ENCODE measurements at places on chromosomes 16 and 17. TPM values are rescaled to one million over a fixed set of nuclear protein-coding genes. Genes with fewer than 3 reads are reported as not detected.

GRCh38 chr17:77828749-77829539, 129.6 kb upstream of the TNRC6C start:
- no peak for DNase-seq
- H3K4me3 ChIP-seq: no peak overlapping the region
- peaks cover 5% of the 10 kb centered on the region for H3K4me1 ChIP-seq
- H3K27ac ChIP-seq: no peak overlapping the region

GRCh38 chr16:30645727-30646126, 5.0 kb upstream of the PRR14 start:
- H3K36me3 ChIP-seq: no peaks in the 10 kb centered on the region
- H3K27ac ChIP-seq: no peak overlapping the region
- DNase-seq: no peak
- no peaks in the 10 kb centered on the region for H3K27me3 ChIP-seq

The SLC12A3 gene
- not detected for total RNA-seq

DNA sequence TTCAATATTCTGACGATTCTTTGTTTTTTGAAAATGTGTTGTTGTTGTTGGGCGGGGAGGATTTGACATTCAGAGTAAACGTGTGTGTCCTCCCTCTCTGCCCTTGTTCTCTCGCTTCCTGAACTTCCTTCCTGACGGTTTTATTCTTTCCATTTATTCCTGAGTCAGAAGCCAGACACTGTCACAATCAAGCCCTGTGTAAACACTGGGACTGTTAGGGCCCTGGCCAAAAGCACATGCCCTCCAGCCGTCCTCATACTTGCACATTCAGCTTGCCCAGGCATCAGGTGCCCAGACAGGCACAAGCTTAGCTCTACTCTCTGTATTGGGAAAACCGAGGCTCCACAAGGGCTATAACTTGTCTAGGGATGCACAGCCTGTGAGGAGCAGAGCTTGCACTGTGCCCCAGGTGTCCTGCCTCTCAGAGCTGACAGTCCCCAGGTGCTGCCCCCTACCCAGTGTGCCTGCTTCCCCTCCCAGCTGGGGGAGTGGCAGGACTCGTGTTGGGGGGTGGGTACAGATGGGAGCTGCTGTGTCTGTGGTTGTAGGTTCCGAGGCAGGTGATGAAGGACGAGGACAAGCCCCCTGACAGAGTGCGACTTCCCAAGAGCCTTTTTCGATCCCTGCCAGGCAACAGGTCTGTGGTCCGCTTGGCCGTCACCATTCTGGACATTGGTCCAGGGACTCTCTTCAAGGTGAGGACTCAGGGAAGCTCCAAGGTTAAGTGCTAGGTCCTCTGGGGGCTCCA, 9.7 kb downstream of the ADGRG3 start:
- DNase-seq: no peak
- no peaks in the 10 kb centered on the region for H3K4me1 ChIP-seq
- H3K4me3 ChIP-seq: no peak overlapping the region
- no peak overlapping the region for H3K27ac ChIP-seq
- no peaks in the 10 kb centered on the region for H3K36me3 ChIP-seq

- no peak overlapping the region for H3K4me3 ChIP-seq
- DNase-seq: no peak
- peaks cover 1% of the 10 kb centered on the region for H3K36me3 ChIP-seq
- H3K4me1 ChIP-seq: no peaks in the 10 kb centered on the region
- no peaks in the 10 kb centered on the region for H3K27me3 ChIP-seq
Measured at GRCh38 chr16:84390131-84390785, 21.9 kb downstream of the ATP2C2 start.

All from lung (tissue), 17 donors.